B cell (primary cell): ENCODE measurements at places on chromosomes 3 and 15.

GRCh38 chr3:96169111-96169766 is 645.2 kb upstream of the EPHA6 start:
- no peak for DNase-seq

GRCh38 chr3:172030181-172030580 is 9.2 kb upstream of the FNDC3B start:
- no peak for DNase-seq

- DNase-seq = no peak
Measured at GRCh38 chr15:93862791-93863190, 368.6 kb upstream of the MCTP2 start.

GRCh38 chr15:62951481-62951880 is 91.1 kb upstream of the TPM1 start:
- no peak for DNase-seq

DNA sequence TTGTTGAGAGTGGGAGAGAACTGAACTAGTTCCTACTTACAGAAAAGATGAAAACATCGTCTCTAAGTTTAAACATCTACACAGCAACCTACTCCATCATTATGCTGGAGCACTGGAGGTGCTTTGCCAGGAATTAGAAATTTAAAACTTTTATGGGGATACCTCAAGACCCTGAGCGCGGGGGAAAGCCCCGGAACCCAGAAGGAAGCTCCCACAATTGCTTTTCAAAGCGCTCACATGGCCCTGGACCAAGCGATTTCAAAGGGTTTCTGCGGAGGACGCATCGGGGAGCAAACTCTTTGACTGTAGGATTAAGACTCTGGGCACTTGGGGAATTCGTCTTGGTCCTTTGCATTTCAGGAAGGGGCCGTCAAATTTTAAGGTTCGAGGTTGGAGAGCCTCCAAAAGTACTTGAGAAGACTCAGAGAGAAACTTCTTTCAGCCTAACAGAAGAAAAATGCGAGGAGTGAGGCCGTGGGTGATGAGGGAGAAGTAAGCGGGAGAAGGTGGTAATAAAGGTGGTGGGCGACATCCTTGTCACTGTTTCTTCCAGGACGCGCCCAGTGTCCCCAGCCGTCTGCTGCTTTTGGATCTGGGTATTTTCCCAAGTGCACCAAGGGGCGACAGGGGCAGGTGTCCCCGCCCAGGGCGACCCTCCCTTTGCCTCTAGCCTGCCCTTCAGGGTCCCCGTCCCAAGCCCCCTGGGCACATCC is 591 bp downstream of the PROK2 start:
- peak; percentile 15 for DNase-seq

- DNase-seq = no peak
Measured at GRCh38 chr3:149384911-149385321, 7.5 kb upstream of the TM4SF1 start.

- DNase-seq = no peak
Measured at GRCh38 chr3:187889601-187890404, 144.5 kb upstream of the BCL6 start.

DNA sequence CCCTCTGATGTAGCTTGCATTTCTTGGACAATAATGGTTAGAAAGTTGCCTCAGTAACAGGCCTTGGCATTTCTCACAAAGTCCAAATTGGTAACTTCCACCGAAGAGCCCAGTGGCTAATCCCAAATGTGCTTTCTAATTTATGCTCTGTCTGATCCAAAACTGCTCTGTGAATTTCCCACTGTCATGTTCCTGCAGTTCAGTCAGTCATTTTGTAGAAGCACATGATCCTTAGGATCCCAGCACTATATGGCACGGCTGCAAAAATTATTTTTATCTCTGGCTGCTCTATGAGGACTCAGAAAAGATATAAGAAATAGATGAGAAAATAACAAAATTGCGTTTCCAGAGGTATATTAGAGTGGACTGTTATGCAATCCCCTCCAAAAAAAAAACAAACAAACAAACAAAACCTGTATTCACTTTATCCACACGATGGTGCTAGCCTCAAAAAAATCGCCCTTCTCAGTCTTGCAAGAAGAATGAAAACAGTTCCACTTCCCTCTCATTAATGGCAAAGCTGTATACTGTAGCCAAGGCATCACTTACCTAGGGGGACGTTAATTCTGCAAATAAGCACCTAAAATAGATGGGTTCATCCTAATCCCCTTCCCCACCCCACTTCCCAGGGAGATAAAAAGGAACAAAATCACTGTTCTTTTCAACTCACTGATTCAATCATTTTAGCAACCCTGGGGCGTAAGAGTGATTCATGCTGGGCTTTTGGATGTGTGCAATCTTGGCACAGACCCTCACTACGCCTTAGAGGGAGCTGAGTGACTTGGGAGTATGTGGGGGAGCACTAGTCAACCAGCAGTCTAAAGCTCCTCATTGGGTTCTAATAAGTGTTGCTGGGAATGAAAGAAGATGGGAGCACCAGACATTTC is 61.3 kb downstream of the TMCO5A start:
- DNase-seq = peak; percentile 49

DNA sequence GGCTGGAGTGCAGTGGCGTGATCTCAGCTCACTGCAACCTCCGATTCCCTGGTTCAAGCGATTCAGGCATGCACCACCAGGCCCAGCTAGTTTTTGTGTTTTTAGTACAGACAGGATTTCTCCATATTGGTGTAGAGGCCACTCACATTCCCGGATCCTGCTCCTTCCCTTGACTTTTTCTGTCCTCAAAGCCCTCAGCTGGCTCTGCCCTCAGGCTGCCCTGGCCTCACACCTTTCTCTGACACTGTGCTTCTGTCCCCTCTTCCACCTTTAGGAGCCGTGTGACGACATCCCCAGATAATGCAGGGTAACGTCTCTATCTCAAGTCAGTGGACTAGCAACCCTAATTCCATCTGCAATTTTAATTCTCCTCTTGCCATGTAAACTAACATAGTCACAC is 8.6 kb upstream of the CYFIP1 start:
- no peak for DNase-seq

GRCh38 chr3:8532251-8532871 is 30.7 kb downstream of the LMCD1 start:
- no peak for DNase-seq

DNA sequence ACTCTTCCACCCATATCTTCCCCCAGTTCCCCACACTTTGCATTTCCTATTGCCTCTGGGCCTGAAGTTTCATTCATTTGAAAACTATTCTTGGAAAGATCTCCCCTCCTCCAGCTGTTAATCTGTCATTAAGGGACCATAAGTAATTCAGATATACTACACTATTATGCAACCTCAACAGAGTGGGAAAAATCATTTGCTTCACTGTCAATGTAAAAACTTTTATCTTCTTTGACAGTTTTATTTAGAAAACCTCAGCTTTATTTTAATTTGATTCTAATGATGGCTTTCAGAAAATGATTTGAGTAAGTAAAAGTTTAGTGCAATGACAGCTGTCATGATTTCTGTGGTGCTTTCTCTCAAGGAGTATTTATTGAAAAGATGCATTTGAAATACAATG is 435.3 kb upstream of the KCNMB2 start:
- no peak for DNase-seq

DNA sequence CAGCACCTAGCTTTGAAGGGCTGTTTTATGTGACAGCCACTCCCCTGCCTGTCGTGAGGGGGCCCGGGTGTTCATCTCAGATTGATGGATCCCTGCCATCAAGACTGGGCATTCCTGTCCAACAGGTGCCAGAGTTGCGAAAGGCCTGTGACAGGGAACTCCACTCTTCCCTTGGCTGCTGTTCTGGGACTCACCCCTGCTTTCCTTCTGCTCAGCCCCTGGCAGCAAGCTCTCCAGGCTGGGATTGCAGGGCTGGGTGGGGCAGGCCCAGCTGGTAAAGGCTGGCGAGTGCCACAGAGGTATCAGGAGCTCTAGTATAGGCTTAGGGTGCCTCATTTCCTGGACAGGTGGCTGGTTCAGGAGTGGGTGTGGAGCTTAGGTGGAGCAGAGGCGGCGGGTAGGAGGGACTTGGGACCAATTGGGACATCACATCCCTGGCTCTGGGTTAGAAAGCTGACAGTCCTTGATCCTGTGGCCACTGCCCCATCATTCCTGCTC is at the start of gene PLA2G4B:
Gene PLA2G4B (plus strand): TSS at position 448 of the 498 bp plus-strand sequence. CDS start 67 bp downstream, outside the sequence.
- DNase-seq = no peak

GRCh38 chr3:125212509-125213363 is at the start of gene SLC12A8:
Gene SLC12A8, minus strand, starts transcription at chr3:125212748. Its CDS starts 1,399 bp downstream, at chr3:125211349.
- DNase-seq = peak; percentile 26

GRCh38 chr3:37491776-37492175 is 317.4 kb upstream of the LRRFIP2 start:
- DNase-seq = no peak

- no peak for DNase-seq
Measured at GRCh38 chr15:71281256-71281655, 166.0 kb downstream of the THSD4 start.

DNA sequence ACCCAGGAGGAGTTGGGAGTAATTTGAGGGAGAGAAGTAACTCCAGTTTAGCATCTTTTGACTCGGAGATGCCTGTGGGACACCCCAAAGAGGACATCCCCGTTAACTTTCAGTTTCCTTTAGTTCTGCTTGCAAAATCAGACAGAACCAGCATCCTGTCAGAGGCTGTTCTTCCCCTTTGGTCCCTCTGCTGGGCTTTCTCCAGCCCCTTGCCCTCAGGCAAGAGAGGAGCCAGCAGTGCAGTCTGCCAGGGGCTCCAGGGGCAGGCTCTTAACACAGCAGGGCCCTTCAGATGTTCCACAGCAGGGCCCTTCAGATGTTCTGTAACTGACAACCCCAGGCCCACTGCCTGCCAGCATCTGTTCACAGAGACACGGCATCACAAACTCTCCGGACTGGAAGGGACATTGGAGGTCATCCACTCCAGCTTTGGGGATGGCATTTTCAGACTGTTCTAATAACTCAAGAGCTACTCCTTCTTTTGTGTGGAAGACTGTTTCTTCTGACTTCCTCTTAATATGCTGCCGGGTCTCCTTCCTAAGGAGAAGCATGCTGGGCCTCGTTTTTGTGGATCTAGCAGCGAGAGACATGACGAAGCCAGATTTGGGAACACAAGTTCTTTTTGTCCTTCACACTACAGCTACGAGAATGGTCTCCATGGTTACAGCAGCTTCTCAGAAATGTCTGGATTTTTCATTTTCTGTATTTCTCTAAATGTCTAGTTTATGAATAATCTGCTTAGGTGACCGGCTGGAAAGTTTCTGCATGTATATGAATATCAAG is 51.9 kb downstream of the KY start:
- no peak for DNase-seq

DNA sequence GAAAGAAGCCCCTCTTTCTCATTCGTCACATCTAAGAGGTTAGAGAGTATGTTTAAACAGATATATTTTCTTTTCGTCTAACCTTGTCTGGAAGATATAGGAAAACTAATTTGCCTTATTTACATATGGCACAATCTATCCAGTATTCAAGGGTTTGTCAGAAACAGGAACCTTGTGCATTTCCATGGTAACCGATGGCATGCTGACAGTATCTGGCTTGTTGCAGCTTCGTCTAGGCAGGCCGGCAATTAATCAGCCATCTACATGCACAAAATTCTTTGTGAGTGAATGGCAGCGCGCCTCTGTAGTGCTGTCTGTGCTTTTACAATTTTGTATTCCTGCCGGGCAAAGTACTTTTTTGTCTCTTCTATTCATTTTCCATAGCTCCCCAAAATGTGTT is 294.0 kb upstream of the SOX2 start:
- no peak for DNase-seq

DNA sequence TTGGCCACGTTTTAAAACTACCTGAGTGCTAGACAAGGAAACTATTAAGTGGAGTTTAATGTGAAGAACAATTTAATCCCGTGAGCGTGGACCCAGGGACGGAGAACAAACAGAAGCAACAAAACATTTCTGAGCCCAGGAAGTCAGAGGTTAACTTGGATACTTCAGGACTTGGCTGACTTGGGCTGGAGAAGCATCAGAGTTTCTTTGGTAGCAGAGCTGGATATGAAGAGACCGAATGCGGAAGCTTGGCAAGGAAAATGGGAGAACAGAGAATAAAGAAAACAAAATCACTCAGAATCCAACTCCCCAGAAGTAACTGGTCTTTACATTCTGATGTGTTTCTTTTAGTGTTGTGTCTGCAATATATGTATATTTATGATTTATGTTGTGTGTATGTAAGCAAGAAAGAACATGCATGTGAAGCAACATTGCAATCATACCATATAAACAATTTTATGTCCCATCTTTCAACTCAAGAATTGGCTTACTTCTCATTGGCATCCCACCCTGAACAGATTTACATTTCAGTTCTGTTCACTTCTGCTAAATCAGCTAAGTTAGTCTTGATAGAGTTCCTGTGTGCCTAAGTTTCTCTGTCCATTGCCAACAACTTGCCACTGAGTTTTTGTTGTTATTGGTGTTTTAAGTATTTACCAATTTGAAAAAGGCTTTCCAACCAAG is 17.2 kb upstream of the PLOD2 start:
- DNase-seq = no peak

DNA sequence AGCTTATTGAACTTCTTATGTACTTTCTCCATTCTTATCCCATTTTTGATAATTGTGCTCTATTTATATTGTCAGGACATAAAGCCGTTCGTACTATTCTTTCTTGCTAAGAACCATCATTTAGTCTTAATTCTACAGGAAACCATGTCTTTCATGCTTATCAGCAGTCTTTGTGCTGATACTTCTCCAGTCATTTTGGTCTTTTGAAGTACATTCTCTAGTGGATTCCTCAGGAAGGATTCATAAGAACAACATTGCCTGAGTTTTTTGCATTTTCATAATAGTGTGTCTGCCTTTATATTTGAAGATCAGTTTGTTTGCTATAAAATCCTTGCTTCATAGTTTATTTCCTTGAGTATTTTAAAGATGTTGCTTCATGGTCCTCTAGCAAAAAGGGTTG is 126.6 kb upstream of the NEO1 start:
- DNase-seq = no peak

DNA sequence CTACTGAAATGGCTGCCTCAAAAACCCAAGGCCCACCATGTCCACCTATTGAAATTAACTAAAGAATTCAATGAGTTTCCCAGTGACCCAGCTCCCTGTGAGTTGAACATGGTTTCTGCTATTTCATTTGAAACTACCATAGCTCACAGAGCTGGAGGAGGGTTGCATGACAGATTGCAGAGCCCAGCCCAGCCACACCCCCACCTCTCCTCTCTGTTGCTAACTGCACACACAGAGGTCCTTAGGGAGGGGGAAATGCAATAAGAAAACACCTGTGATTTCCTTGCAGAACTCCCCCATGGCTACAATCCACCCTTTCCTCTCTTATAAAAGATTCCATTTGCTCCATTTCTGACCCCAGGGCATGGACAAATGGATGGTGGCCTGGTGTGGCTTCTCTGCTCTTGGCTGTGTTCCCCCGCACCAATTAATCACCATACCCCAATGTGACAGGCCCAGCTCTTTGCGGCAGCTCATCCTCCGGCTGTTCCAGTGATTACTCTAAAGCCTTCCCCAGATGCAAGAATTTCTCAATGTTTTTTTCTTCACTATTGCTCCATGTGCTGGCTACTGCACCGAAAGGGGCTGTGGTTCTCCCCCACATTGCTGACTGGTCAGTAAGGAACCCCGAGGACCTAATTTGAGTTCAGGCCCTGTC is 208.4 kb upstream of the KBTBD8 start:
- no peak for DNase-seq

- DNase-seq = no peak
Measured at GRCh38 chr3:8667463-8668091, 23.0 kb upstream of the SSUH2 start.

GRCh38 chr3:151439652-151440125 is 21.2 kb downstream of the IGSF10 start:
- DNase-seq = peak; percentile 61

- no peak for DNase-seq
Measured at GRCh38 chr15:45402955-45403877, 24.9 kb upstream of the GATM start.
